ENCODE measurements at places on chromosomes 1 and 21. TPM values are rescaled to one million over a fixed set of nuclear protein-coding genes. Genes with fewer than 3 reads are reported as not detected.
A peak's percentile ranks its signal among the peaks of the same experiment; 100 is the strongest.

GRCh38 chr1:184598403-184599193 lies 156.1 kb downstream of the EDEM3 start:
- DNase-seq: no peak

- DNase-seq: no peak
Measured at GRCh38 chr1:172477216-172477615, 33.3 kb upstream of the PIGC start.

GRCh38 chr1:8966606-8967005 lies 20.9 kb downstream of the CA6 start:
- no peak for DNase-seq

DNA sequence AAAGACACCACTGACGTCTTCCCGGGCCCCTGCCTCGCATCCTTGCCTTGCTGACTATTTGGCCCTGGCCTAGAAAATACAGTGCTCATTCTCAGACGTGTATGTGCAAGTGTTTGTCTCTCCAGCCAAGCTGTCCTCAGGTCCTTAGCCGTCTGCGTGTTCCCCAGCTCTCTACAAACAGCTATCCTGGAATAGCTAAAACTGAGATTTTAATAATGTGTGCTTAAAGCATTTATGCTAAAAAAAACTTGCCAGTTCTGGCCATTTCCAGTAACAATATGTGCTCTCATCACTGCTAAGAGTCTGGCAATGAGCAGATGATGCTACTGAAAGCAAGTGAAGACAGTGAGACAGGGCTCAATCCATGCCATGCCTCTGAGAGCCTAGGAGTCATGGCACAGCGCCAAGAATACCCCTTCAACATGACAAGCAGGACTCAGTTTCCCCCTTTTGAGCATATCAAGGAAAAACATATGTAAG lies 55.7 kb downstream of the IRF2BP2 start:
- no peak for DNase-seq

DNA sequence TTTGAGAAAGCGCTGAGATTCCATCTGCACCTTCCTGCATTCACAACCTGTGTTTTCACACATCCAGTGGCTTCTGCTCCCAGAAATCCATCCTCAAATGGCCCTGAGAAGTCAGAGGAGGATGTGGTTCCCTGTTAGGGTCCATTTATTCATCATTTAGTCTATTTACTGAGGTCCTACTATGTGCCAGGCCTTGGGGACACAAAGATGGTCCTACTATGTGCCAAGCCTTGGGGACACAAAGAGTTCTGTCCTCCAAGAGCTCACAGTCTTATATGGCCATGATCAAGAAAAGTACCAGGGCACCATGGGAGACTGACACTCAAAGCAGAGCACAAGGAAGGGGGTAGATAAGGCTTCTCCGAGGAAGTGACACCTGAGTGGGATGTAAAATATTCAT lies 147.1 kb upstream of the ATP1B1 start:
- no peak for DNase-seq

DNA sequence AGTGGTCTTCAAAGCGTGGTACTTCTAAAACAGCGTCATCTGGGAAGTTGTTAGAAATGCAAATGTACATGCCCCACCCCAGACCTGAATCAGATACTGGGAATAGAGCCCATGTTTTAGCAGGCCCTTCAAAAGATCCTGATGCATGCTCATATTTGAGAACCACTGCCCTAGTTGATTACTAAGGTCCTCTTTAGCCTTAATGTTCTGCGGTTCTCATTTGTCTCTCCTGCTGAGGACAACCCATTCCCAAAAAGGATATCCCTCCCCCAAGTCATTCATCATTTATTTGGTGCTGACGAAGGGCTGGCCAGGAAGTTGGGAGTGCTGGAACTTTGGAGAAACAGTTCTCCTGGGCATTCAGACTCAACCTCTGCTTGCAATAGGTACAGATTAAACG lies 92.4 kb upstream of the RALGPS2 start:
- no peak for DNase-seq

- DNase-seq: peak; percentile 13
Measured at GRCh38 chr21:46144464-46145070, 10.8 kb downstream of the FTCD start.

DNA sequence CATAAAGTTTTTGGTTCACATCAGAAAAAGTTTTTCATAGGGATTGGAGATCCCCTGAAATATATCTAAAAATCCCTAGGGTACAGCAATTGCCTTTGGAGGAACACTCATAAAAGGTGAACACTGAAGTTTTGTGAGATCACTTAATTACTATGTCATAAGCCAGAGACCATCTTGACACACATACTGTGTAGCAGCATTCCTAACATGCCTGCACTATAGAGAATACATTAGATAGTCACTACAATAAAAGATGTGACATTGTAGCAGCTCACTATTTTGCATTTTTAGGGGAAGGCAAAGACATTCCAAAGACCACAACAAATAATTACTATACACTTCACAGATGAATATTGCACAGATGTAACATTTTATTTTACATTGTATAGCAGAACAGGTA lies 779.9 kb downstream of the KCNT2 start:
- no peak for DNase-seq

DNA sequence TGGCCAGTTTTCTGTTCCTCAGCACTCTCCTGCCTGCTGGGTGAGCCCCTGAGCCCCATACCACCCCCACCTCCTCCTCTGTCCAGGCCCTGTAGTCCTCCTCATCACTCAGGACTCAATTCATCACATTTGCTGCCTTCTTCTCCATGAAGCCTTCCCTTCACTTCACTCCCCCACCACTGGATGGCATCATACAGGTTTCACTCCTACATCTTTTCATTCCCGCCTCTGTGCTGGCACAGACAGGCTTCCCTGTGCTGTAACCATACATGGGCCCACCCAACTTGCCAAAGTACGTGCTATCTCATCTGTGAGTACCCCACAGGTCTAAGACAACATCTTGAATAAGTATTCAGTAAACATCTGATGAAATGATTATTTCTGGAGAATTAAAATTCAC lies 56.9 kb downstream of the SLC45A1 start:
- no peak for DNase-seq

DNA sequence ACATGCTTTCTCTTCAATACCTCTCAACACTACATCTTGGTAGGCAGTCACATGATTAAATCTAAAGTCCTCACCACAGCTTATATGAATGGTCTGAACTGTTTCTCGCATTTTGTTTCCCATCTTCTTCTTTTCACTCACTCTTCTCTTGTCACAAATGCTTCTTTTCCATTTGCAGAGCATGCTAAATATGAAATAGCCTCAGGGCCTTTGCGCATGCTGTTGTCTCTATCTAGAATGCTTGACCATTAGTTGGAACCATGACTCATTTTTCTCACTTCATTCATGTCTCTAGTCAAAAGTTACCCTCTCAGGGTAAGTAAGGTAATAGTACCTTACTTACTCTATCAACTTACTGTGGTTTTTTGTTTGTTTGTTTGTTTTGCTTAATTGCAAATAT lies 239.7 kb downstream of the PTPRC start:
- no peak for DNase-seq

DNA sequence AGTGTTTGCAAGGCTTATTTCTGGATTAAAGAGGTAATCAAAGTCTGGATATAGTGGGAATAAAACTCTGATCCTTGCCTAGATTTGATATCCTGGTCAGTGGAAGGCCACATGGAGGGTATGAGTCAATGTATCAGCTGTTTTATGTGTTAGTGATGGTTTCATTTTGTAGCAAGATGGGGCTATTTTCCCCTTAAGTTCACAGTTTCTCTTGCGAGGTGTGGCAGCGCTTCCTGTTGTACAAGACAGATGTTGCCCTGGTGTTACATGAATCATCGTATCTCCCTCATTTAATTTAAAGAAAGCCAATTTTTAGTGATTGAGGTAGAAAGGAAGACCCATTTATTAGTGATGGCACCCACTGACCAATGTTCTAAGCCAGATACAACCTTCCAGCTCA lies 220.2 kb downstream of the DUSP10 start:
- DNase-seq: no peak

DNA sequence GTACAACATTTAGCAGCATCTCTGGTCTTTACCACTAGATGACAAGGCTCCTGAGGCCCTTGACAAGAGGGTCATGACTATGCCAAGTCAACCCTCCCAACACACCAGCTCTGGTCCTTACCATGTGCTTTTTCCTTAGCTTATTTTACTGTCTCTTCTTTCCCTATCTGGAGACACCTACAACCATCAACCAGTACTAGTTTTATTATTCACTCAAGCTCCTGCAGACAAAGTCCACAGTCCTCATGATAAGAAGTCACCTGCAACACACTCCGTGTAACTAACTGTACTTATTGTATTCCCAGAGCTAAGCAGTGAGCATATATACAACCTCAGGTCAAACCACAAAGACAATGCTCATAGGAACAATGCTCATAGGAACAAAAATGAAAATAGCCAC lies 15.3 kb downstream of the PABPC4 start:
- no peak for DNase-seq

- no peak for DNase-seq
Measured at GRCh38 chr1:27557596-27558340, 46.2 kb downstream of the AHDC1 start.

DNA sequence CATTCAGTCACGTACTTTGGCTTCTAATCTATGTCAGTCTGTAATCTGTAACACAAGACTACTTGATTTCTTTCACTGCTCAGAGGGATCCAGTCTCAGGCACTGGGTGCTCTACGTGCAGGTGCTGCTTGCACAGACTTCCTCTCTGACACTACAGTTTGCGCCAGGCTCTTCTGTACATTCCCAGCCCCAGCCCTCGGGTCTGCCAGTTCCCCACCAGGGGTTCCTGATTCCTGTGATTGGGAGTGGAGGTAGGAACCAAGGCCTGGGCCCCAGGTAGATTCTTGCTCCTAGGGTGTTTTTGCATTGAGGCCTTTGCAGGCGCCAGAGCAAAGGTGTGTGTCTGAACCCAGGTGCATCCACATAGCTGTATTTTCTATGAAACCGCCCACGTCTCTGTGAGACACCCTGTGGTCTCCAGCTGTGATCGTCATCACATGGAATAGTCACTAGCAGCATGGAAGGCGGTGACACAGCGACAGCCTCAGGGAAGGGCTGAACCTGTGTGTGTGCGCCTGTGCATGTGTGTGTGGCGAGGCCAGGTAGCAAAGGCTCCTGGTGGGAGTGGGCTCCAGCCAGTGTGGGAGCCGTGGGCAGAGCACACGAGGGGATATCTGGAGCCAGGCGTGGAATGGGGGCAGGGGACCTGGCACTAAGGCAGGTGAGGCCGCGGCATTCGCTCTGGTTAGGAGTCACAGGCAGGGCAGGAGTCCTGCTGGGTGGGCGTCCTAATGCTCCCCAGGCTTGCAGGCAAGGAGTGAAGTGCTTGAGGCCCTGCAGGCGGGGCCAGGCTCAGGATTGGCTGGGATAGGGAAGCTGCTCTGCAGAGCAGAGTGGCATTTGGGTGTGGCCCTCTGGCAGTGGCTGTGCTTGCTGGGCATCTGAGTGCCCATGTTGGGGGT lies 5.2 kb downstream of the GJC2 start:
- no peak for DNase-seq

DNA sequence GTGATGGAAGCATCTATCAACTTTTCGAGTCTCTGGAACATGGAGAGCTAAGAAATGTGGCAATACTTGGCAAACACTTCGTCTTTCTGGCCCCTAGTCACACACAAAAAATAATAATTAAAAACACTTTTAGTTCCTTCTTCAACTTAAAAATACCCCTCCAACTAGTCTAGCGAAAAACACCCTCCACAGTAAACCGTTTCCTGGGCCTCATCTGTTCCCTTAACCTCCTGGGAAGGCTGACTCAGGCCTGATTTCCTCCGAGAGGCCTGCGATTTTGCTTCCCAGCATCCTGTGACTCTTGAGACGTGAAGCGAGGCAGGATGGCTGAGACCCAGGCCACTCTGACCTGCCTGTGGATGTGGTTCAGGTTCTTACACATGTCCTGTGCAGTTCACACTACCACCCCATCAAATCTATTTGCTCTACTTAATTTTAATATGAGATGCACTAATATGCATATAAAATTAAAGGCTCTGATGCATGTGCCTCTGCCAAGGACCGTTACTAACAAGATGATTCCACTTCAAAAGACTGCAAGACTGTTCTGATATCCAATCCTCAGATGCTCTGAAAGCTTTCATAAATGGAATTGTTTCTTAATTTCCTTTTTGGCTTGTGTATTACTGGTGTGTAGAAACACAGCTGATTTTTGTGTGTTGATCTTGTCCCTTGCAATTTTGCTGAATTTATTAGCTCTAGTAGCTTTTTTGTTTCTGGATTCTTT lies 3.5 kb downstream of the NAV1 start:
- DNase-seq: peak; percentile 64

The SUSD4 gene
- 3.0 TPM for total RNA-seq

The TP73 gene
- total RNA-seq: 0.19 TPM

The PTPRC gene
- 7.8 TPM for total RNA-seq

The AMIGO1 gene
- 13.4 TPM for total RNA-seq

The CAMK2N1 gene
- total RNA-seq: 8.6 TPM

The RAB42 gene
- 13.1 TPM for total RNA-seq

The LRRIQ3 gene
- 0.56 TPM for total RNA-seq

The SELENON gene
- total RNA-seq: 51.1 TPM

The INSRR gene
- 0.11 TPM for total RNA-seq

The TPRG1L gene
- 52.5 TPM for total RNA-seq

Data from heart left ventricle (tissue), 16 donors.